Activated naive CD8-positive, alpha-beta T cell treated with anti-CD3 and anti-CD28 coated beads, Interleukin-2, amount 50 U/mL, for 16 hours (primary cell): ENCODE measurements at places on chromosomes 5 and 9.

DNA sequence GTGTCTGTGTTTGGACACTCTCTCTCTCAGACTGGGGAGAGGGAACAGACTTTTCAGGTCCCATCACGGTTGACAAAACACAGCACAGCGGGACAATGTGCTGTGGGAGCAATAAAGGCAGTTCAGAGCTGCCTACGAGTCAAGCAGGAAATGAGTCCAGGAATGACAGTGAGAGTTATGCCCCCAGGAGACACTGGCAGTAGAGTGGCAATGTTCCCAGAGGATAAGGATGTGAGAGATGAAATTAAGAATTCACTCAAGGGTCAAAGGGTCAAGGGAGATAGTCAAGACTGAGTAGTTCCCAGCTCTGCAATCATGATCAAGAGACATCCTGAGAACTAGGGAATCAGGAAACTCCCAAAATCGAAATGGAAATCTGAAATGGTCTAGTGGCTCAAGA lies 156.1 kb downstream of the LURAP1L start:
- DNase-seq, result no peak

DNA sequence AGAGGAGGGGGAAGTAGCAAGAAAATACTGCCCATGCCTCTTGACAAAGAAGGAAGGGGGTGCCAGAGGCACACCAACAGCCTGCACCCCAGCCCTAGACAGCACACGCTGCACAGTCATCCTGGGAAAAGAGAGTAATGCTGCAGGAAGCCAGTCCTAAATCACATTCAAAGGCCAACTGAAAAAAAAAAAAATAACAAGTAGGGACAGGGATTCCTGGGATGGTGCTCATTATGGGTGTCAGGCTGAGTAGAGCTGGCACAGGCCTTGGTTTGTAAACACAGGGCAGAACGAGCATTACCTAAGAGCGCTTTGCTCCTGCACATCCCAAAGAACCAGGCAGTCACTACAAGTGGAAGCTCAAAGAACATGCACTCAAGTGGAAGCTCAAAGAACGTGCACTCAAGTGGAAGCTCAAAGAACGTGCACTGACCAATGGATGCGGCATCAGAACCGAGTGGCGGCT lies 7.8 kb downstream of the RAPGEF1 start:
- DNase-seq, result no peak

DNA sequence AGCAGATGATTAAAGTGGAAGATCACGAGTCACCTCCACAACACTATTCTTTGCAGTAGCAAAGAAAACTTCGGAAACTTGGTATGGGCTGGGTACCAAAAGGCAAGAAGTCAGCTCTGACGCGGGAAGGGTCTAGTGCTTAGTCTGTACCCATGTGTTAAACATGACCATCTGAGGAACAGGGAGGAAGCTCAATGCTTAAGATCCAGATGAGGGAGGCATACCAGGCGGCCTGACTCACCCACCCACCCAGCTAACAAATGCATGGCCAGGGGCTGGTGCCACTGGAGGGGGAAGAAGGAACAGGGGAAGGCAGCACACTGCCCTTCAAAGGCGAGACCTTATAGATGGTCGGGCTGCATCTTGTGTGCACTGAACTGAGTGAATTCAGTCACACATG lies 41.8 kb downstream of the CAMSAP1 start:
- no peak for DNase-seq

DNA sequence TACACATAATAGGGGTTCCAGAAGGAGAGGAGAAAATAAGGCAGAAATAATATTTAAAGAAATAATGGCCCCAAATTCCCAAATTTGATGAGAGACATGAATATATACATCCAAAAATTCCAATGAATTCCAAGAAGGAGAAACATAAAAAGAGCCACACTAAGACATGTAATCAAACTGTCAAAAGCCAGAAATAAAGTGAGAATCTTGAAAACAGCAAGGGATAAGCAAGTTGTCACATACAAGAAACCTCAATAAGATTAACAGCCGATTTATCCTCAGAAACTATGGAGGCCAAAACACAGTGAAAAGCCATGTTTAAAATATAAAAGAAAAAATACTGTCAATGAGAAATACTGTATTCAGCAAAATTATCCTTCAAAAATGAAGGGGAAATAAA lies 14.5 kb downstream of the CATSPER3 start:
- DNase-seq, result no peak

GRCh38 chr5:180640861-180641565 lies 8.4 kb downstream of the FLT4 start:
- no peak for DNase-seq

DNA sequence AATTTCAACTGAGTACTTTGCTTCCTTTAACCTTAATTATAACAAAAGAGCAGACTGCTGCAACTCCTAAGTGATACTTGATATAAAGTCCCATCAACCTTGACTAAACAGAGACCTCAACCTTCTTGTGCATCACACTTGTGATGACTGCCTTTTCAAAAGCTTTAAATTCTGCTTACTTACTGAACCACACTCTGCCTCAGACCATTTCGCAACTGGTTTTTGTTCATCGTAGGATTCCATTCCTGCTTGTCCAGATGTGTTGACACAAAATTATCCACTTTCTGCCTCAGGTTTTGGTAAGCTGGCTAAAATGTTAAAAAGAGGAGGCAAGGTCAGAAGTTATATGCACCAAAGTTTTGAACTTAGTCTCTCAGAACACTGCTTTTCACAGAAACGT lies 3.5 kb downstream of the BOD1 start:
- no peak for DNase-seq

DNA sequence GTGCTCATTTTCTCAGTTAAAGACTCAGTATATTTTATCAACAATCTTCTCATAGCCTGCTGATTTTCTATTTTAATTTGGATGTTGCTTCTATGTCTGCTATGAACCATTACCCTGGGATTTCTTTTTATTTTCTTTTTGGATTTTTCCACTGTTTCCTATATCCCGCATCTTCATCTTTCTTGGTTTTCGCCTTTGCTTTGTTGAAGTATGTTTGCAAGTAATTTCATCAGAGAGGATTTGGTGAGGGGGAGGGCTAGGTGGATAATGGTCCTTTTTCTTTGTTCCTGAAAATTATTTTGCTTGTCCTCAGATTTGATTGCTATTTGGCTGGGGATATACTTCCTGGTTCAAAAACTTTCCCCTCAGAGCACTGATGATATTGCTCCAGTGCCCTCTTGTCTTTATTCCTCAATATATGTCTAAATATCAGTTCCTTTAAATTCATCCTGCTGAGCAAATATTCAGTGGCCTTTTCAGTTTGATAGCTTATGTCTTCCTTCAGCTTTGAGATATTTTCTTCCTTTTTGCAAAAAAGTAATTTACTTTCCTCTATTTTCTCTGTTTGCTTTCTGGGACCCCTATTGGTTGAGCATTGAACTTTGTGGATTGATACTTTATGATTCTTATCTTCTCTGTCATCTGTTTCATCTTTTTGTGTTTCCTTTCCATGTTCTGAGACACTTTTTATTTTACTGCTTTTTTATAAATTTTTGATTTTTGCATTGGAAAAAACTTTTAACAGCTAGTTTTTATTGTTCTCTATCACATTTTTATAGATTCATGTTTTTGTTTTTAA lies 227.6 kb upstream of the ELL2 start:
- no peak for DNase-seq

DNA sequence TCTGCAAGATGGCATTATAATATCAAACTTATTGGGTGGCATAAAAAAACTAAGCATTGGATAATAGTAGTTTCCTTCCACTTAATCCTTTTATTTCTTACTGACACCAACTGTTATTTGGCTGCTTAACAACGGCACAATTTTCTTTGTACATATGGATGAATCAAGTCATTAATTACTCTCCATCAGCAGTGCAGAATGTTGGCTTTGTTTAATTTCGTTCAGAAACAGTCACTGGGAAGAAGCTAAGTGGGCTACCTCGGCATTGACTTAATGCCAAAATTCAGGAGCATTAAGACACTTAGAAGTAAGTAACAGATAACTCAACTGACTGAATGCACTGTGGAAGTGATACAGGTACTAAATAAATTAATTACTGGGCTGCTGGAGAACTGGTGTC lies 460.4 kb downstream of the CTNND2 start:
- DNase-seq, result no peak

GRCh38 chr5:14870337-14871213 lies 1.0 kb downstream of the ANKH start:
- DNase-seq, result peak; percentile 42

DNA sequence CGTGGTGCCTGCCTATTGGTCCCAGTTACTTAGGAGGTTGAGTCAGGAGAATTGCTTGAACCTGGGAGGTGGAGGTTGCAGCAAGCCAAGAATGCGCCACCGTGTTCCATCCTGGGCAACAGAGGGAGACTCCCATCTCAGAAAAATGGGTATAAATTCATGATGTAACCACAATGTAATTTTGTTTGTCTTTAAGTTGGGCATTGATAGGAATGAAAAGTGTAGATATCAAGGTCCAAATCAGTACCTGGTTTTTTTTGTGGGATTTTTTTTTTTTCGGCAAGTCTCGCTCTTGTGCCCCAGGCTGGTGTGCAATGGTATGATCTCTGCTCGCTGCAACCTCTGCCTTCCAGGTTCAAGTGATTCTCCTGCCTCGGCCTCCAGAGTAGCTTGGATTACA lies 7.4 kb downstream of the NPM1 start:
- no peak for DNase-seq

- DNase-seq, result no peak
Observed at GRCh38 chr9:107138261-107138992, 144.7 kb upstream of the RAD23B start.

DNA sequence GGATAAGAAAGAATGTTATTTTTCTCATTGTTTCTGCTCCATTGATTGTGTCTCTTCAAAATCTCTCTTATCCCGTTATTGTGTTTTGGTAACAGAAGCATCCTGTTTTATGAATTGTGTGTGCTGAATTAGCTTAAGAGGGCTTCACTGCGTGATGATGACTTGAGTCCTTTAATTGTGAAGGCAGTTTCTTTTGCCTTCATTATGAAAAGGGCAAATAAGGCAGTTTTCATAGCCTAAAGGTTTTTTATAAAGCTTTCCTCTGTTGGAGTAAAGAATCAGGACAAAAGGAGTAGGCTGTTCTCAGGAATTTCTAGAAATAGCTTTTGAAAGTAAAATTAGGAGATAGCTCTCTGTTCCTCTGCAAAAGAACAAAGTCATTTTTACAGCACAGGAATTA lies 169.8 kb downstream of the FOCAD start:
- no peak for DNase-seq

DNA sequence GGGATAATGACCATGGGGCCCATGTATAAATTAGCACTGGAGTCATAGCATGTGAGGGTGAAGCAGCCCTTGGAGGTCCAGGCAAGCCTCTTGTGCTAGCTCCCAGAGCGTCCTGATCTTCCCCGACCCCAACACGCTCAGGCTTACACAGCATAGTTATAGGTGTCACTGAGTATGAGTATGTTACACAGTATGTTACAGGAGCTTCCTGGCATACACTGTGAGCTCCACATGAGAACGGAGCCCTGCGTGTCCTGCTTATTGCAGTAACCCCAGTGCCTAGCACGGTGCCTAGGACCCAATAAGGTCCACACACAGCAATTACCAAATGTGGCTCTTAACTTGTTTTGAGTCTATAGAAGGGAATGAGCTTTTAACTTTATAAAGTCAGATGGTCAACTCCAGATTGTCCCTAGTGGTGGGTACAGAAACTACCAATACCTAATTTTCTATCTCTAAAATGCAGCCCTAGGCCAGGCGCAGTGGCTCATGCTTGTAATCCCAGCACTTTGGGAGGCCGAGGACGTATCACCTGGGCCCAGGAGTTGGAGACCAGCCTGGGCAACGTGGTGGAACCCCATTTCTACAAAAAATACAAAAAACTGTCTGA lies 64.1 kb downstream of the PLAC8L1 start:
- no peak for DNase-seq

GRCh38 chr5:94250985-94251384 lies 367.4 kb downstream of the KIAA0825 start:
- no peak for DNase-seq

GRCh38 chr5:172798422-172799215 lies 27.6 kb upstream of the DUSP1 start:
- no peak for DNase-seq

DNA sequence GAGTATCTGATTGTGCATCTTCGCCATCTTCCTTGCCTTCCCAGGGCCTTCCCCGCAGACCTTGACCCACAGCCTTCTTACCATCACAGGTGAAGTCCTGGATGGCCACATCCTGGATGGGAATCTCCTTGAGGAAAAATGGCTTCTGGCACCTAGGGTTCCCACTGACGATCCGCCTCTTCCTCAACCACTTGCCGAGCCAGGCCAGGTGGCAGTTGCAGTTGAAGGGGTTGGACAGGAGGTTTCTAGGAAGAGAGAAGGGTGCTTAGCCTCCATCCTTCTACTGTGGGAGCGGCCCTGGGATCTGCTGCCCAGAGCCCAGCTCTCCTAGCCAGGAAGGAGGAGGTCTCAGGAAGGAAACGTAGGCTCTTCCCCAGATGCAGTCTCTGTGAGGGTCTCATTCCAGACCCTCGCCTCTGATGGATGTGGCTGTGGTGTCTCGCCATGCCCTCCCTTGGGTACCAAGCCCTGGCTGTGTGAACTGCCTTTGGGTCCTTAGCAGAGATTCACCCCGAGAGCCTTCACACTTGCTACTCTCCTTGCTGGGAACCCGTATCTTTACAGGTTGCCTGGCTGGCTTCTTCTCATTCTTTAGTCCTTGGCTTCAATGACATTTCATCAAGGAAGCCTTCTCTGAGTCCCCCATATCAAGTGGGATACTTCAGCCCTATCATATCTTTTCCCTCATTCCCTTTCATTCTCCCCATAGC lies 170.4 kb upstream of the PANK3 start:
- DNase-seq, result no peak

DNA sequence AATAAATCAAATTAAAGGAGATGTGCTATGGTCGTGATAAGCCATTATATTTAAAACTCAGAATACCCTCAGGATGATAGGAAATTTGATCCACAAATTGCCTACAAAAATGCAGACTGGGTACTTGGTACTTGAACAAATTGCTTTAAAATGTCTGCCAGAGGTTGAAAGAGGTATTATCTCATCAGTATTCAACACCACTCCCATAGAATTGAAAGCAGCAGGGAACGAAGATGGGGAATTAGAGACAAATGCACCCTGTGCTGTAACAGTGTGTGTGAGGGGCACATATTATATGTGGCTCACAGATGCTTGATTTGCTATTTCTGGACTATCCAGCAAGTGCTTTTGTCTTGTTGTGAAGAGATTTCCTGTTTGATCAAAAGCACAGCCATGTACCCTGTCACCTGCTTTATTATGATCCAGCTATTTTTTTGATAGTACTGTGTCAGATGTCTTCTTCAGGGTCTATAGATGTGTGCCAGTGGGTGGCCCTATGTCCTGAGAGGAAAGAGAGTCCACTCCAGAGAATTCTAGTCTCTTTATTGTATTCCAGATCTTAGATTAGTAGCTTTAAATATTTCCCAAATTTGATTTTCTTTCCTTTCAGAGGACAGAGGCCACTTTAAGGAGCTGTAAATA lies 120.1 kb downstream of the XRCC4 start:
- no peak for DNase-seq

GRCh38 chr9:98786750-98787510 lies 9.4 kb downstream of the ANKS6 start:
- no peak for DNase-seq

- DNase-seq, result no peak
Observed at GRCh38 chr9:72827950-72828731, 124.7 kb downstream of the ALDH1A1 start.
